CD4-positive, alpha-beta T cell treated with Interleukin-15 for 4 hours (primary cell): ENCODE measurements at places on chromosomes 11 and 22.
A peak's percentile ranks its signal among the peaks of the same experiment; 100 is the strongest.

DNA sequence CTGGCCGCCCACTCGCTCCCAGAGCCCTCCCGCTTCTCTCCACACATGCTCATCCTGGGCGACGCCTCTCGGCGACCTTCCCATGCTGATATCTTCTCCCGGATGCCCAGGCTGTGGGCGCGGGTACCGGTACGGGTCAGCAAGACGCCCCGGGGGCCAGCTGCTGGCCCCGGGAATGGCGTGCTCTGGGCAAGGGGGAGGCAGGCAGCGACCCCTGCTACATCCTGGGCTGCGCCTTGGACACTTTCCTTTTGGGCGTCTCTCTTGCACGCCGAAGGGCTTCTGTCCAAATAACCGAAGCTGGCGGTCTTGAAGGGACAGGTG lies 48.1 kb downstream of the RPL27A start:
- DNase-seq, result no peak

- no peak for DNase-seq
These were observed 158.3 kb upstream of the MTMR2 start for GRCh38 chr11:96082002-96082899.

DNA sequence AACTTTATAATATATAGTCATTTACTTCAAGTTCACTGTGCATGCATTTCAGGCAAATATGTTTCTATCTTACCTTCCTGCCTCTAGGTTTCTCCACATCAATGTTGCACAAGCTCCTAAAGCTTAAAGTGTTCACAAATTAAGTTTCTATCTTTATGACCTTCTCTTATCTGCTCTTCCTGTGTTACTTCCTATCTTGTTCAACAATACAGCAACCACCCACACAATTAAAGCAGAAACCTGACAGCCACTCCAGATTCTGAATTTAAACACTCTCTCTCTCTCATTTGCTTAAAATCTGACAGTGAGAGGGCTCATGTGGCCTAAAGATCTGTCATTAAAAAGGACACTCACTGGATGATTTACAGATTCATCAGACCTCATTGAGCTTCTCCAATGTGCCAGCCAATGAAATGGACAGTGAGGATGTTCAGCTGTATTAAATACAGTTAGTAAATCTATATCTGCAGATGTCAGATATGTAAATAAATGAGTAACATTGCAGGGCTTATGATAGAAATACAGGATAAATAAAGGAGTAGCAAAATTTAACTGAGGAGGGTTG lies 10.9 kb downstream of the PDGFD start:
- no peak for DNase-seq

DNA sequence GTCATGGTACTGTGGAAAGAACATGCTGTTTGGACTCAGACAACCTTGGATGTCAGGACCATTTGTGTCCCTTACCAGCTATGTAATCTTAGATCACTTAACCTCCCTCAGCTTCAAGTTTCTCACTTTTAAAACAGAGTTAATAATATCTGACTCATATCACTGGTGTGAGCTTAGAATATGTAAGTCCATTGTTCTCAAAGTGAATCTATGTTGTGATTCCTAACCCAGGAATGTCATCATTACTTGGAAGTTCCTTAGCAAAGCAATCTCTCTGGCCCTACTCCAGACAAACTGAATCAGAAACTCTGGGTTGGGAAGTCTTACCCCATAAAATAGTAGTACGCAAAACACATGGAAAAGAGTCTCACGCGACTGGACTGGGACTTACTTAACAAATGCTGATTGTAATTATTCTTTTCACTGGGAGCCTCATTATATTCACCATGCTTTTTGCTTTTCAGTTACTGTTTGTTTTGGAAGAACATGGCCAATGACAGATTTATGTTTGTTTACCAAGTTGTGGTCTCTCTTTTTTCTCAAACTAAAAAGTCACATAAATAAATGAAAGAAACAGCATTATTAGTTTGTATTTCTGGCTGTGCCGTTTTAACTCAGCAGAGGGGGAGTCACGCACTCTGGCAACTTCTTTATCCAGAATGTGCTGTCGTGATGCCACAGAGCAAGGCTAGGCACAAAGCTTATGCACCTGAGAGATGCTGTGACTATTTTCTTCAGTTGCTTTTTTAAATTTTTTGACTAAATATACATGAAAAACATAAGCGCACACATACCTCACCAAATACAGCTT lies 217.7 kb upstream of the CTSC start:
- DNase-seq, result no peak

DNA sequence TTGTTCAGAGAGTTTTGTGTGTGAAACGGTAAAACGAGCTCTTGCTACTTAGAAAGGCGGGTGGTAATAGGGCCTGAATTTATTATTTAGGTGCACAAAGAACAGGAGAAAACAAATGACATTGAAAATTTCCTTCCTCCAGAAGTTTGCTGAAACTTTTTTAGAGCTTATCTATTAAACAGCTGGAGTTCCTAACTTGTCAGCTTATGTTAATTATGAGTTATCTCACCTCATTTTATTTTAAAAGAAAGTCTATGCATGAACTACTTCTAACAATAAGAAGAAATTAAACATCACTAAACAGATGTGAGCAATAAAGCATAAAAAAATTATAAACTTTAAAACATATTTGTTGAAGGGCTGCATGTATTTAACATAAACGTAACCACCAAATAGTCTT lies 373.9 kb upstream of the ANO3 start:
- DNase-seq, result no peak

GRCh38 chr11:93274851-93275250 lies 55.7 kb upstream of the DEUP1 start:
- DNase-seq, result no peak

GRCh38 chr11:95647871-95648270 lies 141.7 kb downstream of the FAM76B start:
- DNase-seq, result no peak

DNA sequence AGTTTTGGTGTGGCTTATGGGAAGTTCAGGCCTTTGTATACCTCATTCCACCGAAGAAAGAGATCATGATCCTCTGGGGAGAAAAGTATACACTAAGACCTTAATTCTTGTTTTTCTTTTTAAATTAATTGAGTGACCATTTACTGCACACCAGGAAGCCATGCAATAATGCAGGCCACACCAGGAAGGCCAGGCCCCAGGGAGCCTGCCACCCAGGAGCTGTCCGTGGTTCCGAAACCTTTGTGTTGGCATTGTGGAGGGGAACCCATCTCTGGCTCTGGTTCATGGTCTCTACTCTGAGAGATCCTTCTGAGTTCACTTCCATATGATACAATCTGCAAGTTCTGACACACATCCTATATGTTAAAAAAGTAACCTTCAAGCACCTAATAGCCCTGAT lies 291.8 kb downstream of the MIAT start:
- DNase-seq, result no peak

GRCh38 chr11:64580412-64580811 lies 10.6 kb upstream of the SLC22A12 start:
- DNase-seq, result no peak

- DNase-seq, result no peak
These were observed 328.5 kb upstream of the PLET1 start for GRCh38 chr11:112589155-112589554.

DNA sequence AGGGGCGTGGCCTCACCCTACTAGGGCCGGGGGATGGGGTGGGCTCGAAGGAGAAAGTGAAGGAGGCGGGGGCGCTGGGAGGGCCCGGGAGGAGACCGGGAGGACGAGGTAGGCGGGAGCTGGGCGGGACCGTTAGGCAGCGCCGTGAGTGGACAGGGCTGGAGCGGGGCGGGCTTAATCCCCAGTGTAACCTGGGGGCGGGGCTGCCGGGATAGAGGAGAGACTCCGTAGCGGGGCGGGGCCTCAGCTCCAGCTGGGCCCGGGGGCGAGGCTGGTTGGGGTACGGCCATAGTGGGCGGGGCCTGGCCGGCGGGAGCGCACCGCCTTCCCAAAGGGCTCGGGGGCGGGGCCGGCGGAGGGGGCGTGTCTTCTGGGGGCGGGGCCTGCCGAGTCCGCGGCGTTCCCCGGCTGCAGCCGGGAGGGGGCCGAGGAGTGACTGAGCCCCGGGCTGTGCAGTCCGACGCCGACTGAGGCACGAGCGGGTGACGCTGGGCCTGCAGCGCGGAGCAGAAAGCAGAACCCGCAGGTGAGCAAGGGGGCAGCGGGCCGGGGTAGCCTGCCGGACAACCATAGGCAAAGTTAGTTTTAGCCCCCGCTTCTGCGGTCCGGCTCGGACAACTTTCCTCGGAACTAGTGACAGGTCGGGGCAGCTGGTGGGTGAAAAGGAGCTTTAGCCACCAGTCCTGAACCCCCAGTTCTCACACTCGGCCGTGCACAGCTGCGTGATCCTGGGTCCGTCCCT lies at the start of gene CD82:
Gene CD82 (plus strand): TSS at position 453 of the 742 bp plus-strand sequence. CDS start 29,000 bp downstream, outside the sequence.
- peak; percentile 97 for DNase-seq

GRCh38 chr11:23644443-23644842 lies 784.2 kb upstream of the CCDC179 start:
- no peak for DNase-seq

GRCh38 chr11:64004590-64004984 lies 18.3 kb downstream of the OTUB1 start:
- DNase-seq, result no peak

GRCh38 chr11:71489311-71490043 lies 36.5 kb downstream of the NADSYN1 start:
- DNase-seq, result no peak

DNA sequence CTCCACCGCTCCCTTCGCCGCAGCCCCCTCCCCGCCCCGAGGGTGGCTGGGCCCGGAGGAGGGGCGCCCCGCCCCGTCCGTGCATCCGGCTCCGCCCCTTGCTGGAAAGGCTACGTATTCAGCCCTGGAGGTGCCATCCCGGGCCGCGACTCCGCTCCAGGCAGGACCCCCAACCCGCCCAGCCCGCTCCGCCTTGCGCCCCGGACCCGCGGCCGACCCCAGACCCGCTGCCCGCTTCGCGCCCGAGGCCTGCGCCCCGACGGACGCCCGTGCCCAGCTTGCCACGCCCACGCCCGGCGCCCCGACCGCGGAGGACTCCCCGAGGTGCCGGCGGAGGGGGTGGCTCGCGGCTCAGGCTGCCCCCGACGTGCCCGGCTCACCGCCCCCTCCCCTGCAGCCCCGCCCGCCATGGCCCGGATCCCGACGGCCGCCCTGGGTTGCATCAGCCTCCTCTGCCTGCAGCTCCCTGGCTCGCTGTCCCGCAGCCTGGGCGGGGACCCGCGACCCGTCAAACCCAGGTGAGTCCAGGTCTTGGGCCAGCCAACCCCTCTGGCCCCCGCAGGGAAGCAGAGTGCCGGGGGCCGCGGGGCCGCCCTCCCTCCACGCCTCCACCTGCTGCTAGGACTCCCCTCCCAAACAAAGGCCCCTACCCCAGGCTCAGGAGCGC lies at the start of gene ADM2:
Gene ADM2 (plus strand): TSS at position 104 of the 667 bp plus-strand sequence. CDS start 305 bp downstream, at position 409.
- peak; percentile 60 for DNase-seq

- DNase-seq, result no peak
These were observed 31.6 kb upstream of the MYH9 start for GRCh38 chr22:36419177-36419911.

DNA sequence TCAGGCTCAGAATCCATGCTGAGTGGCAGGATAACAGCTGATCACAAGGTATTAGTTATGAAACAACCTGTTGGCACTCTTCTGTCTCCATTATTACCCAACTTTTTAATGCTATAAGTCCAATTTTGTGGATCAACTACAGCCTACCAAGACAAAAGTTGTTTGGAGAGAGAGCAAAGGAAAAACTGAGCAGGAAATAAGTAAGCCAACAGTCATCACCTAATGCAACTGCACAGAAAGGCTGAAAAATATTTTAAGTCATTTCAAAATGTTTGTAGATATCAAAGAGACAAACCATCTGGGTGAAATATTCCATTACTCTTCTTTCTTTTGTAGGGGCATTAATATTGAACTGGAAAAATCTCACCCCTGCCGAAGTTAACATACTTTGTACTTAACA lies 41.6 kb downstream of the FDX1 start:
- DNase-seq, result no peak

DNA sequence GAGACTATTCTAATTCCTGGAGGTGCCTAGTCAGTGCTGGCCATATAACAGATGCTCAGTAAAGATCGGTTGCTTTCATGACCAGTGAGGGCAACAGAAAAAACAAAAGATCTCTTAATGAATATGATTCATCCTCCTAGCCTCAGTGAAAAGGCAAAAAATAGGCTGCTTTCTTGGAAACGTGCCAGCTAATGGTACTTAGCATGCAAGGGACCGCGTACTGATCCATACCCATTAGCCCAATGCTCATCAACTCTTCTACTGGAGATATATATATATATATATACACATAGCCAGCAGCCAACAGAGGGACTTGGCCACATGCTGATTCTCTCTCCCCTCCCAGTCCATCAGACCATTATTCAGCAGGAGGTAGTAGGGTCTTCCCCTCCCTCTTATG lies 320.4 kb downstream of the KIRREL3 start:
- DNase-seq, result no peak

- DNase-seq, result no peak
These were observed 3.3 kb upstream of the KCNJ11 start for GRCh38 chr11:17391493-17392355.

DNA sequence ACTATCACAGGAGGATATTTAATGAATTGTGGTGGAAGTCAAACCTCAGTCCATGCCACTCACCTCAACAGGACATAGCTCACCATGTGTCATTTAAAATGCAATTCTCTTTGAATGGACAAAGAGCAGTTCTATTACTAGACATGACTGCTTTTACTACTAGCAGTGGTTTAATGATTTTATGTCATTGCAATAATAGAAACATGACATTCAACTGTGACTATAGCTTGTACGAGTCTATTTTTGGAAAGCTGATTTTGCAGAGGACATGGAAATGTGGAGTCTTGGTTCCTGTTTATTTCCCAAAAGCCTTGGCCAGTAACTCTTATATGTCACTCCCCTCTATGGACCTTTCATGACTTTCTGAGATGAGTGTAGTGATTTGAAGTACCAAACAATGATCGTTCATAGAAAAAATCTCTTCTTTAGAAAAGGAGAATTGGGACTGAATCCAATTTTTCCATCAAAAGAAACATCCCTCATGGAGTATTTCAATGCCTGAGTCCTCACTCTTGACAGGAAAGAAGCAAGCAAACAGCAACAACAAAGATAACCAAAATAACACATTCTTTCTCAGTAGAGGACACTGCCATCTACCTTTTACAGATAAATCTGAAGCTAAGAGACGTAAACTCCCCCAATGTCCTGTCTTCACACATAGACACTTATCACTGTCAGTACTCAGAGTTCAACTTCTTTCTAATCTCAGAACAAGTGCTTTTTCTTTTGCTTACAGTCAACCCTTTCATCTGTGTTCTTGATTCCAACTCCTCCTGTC lies 233.4 kb downstream of the LRRC4C start:
- no peak for DNase-seq

GRCh38 chr11:27700351-27701301 lies at the start of gene BDNF:
Gene BDNF (minus strand): TSS chr11:27700455. CDS start chr11:27658564, 41,891 bp downstream.
- DNase-seq, result no peak

DNA sequence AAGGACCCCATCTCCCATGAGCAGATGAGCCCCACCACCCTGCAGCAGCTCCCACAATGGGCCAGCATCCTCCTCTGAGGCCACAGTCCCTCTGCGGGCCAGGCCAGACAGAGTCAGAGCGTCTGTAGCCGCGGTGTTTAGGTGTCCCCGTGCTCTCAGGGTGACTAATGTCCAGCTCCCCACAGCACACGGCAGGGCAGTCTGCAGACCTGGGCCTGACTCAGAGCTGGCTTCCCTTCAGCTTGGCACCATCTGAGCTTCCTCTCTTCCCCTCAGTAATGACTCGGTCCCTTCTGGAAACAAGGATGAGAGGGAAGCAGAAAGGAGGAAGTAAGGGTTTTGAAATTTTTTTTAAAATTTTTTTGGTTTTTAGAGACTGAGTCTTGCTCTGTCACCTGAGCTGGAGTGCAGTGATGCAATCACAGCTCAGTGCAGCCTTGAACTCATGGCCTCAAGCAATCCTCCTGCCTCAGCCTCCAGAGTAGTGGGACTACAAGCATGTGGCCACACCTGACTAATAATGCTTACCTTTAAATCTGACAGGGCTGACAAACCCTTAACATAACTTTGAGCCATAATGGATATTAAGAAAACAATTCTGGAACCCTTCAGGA lies 28.5 kb downstream of the LRRC74B start:
- no peak for DNase-seq
